AG09309 (cell line): ENCODE measurements at places on chromosomes 11 and 22.

DNA sequence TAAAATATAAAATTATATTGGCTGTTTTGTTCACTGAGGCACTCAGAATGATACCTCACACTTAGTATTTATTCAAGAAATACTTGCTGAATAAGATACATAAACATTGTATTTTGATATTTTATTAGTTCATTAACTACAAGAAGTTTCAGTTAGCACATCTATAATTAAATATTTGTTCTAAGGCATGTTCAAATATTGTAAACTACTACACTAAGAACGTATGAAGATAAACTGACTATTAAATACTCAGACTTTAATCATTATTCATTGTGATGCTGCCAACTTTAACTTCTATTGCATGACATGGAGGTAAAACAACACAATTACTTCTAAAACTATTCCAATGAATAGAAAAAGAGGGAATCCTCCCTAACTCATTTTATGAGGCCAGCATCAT lies 129.5 kb downstream of the ATG16L2 start:
- no peak for DNase-seq

- peak; percentile 71 for DNase-seq
Observed at GRCh38 chr11:111601979-111602864, at the start of gene SIK2. TSS of gene SIK2 (plus strand) at chr11:111602449. CDS start at chr11:111602564, 115 bp downstream.

DNA sequence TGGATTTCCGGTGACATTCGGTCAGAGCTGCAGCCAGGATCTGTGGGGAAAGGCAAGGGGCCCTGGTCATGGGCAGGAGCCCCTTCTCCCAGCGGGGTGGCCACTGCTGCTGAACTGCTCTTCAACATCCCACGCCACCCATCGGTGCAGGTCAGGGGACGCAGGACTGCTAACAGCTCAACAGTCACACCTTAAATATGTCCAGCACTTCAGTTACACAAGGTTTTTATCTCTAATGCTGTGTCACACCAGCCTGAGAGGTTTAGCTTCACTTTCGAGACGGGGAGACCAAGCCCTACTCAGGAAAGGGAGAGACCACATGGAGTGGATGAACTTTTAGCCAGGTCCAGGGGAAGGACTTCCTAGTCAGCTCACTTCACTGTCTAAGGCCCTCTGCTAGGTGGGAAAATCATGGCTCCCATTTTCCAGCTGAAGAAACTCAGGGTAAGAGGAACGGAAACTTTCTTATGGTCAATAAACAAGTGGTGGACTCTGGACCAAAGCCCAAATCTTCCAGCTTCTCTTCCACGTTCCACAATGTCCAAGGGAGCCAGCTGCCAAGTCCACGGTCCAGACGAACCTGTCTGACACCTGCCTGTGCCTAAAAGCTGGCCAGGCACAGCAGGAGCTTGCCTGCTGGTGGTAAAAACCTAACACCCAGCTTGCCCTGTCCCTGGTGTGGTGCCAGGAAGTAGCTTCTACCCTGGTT lies 21.0 kb upstream of the CHADL start:
- DNase-seq: no peak

DNA sequence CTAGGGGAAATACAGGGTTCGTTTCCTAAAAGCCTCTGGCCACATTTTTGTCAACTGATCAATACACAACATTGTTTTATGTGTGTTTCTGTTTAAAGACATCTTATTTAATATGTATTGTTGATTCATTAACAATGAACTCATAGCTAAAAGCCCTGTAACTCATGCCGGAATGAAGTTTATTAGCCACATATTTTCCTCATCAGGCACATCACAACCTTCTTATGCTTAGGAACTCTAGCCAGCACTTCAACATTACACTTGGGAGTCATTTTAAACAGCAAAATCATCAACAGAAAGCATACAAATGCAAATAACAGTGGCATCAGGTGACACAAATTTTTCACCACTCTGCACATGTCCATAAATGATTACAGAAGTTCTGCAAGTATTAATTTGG lies 15.1 kb upstream of the BLID start:
- no peak for DNase-seq

GRCh38 chr11:109604481-109605400 lies 182.8 kb downstream of the C11orf87 start:
- DNase-seq: no peak
